Stimulated activated CD4-positive, alpha-beta T cell treated with anti-CD3 and anti-CD28 coated beads, Interleukin-4, amount 100 ng/mL, for 48 hours (primary cell): ENCODE measurements at places on chromosomes 11 and 22.

- no peak for DNase-seq
These were observed 57.6 kb downstream of the FBXO7 start for GRCh38 chr22:32531931-32532819.

DNA sequence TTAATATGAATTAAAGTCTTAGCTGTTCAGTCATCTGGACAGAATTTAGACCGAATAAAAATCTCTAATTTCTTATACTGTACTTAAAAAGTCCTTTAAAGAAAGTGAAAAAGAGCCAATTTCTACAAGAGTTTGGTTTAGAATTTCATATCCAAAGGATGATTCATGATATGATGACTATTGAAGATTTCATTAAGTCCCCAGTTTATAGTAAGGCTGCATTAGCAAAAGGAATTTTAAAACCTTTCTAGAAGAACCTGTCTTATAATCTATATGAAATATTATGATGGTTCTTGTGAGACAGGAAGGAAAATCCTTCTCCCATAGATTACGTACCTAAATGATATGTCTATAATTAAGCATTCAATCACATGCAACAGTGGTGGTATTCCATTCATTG is 34.8 kb downstream of the TSG101 start:
- no peak for DNase-seq

- no peak for DNase-seq
These were observed 118.2 kb upstream of the BLID start for GRCh38 chr11:122234257-122234656.

DNA sequence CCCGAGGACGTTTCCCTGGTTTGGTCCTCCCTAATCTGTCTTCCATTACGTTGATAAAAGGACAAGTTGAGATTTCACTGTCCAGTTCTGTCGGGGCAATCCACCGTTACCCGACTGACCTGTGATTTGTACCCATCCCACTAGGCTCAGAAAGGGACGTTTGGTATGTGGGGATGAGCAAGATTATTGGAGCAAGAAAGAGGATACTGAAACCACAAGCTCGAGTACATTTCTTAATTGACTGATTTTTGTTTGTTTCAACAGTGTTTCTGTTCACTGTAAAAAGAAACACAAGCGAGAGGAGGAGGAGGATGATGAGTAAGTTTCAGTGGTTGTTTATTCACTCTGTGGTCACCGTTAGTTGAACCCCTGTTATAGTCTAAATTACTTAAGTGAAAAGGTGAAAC is 969 bp downstream of the CCDC117 start:
- no peak for DNase-seq
